ENCODE measurements at places on chromosomes 1 and 21. TPM values are rescaled to one million over a fixed set of nuclear protein-coding genes. Genes with fewer than 3 reads are reported as not detected.

The ELOVL1 gene
- total RNA-seq: 439 TPM

The PCAT6 gene
- total RNA-seq: 5.1 TPM

The MROH9 gene
- total RNA-seq: not detected

The NGF gene
- total RNA-seq: not detected

The SF3B4 gene
- 17.9 TPM for total RNA-seq

Data from lower leg skin (tissue), 4 donors.